Stimulated activated naive CD4-positive, alpha-beta T cell treated with Interleukin-2 at 50 U/mL for 16 hours (primary cell): ENCODE measurements at places on chromosomes 6 and 20.
A peak's percentile ranks its signal among the peaks of the same experiment; 100 is the strongest.

GRCh38 chr20:43973231-43973630 lies 58.6 kb downstream of the TOX2 start:
- no peak for DNase-seq

GRCh38 chr6:75278474-75279077 lies 6.0 kb downstream of the TMEM30A start:
- no peak for DNase-seq

GRCh38 chr6:47687432-47687831 lies 10.9 kb upstream of the ADGRF4 start:
- DNase-seq = no peak

GRCh38 chr6:39850736-39851297 lies 58.6 kb downstream of the DAAM2 start:
- DNase-seq = no peak

DNA sequence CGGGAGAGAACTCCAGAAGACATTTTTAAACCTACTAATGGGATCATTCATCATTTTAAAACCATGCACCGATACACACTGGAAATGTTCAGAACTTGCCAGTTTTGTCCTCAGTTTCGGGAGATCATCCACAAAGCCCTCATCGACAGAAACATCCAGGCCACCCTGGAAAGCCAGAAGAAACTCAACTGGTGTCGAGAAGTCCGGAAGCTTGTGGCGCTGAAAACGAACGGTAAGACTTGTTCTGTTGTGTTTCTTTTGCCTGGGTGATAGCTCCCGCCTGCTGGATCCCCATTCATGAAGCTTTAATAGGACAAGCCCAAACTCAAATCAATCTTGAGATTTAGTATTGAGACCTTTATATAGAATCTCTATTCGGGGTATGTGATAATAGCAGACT lies 4.2 kb downstream of the TNFAIP3 start:
- DNase-seq = peak; percentile 23

- DNase-seq = no peak
Observed at GRCh38 chr20:46021361-46022359, 7.4 kb upstream of the SLC12A5 start.

GRCh38 chr20:25100914-25101313 lies 19.0 kb upstream of the VSX1 start:
- no peak for DNase-seq

- no peak for DNase-seq
Observed at GRCh38 chr20:47546184-47547033, 44.7 kb downstream of the NCOA3 start.

- no peak for DNase-seq
Observed at GRCh38 chr6:108464418-108465097, 96.2 kb upstream of the FOXO3 start.

GRCh38 chr20:57403216-57403615 lies 12.0 kb downstream of the RBM38 start:
- DNase-seq = no peak

GRCh38 chr20:43995645-43996044 lies 81.0 kb downstream of the TOX2 start:
- DNase-seq = no peak

DNA sequence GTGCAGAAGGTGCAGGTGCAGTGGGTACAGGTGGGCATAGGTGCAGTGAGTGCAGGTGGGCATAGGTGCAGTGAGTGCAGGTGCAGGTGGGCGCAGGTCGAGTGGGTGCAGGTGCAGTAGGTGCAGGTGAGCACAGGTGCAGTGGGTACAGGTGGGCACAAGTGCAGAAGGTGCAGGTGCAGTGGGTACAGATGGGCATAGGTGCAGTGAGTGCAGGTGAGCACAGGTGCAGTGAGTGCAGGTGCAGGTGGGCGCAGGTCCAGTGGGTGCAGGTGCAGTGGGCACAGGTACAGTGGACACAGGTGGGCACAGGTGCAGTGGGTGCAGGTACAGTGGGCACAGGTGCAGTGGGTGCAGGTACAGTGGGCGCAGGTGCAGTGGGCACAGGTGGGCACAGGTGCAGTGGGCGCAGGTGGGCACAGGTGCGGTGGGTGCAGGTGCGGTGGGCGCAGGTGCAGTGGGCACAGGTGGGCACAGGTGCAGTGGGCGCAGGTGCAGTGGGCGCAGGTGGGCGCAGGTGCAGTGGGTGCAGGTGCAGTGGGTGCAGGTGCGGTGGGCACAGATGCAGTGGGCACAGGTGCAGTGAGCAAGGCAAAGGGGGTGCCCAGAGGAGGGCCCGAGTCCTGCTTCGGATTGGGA lies 15.3 kb downstream of the ZBTB46 start:
- no peak for DNase-seq

GRCh38 chr6:57002197-57002596 lies 44.3 kb upstream of the KIAA1586 start:
- DNase-seq = no peak
